ENCODE measurements at places on chromosomes 2 and 18.

- DNase-seq: no peak
Measured at GRCh38 chr2:190425221-190425866, 17.2 kb downstream of the MFSD6 start.

DNA sequence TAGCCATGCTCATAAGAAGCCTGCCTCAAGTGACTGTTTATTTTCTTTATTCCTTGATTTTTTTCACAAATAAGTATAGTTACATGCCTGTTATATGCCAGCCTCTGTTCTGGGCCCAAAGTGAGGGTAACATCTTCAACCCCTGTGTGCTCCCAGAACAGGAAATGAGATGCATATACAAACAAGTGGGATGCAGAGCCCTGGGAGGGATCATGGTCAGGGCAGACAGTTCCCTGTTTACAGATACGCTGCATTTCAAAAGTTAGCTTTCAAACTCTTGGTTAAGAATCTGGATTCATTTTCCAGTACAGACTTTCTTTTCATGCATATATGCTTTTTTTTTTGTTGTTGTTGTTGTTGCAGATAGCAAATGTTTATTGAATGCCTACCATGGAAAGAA is 24.4 kb downstream of the GPR39 start:
- no peak for DNase-seq

DNA sequence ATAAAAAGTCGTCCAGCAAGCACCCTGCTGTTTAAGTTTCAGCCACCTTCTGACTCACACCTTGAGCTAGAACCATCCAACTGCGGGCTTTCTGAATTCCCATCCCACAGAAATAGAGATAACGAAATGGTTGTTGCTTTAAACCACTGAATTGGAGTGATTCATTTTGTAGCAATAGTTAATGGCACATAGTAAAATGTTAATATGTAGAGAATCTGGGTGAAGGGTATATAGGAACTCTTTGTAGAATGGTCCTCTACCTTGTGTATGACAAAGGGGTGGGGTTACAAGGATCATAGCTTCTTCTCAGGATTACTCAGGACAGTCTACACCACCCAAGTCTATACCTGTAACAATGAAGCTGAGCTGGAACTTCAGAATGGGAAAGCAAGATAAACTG is 2.4 kb upstream of the MAPRE3 start:
- no peak for DNase-seq

DNA sequence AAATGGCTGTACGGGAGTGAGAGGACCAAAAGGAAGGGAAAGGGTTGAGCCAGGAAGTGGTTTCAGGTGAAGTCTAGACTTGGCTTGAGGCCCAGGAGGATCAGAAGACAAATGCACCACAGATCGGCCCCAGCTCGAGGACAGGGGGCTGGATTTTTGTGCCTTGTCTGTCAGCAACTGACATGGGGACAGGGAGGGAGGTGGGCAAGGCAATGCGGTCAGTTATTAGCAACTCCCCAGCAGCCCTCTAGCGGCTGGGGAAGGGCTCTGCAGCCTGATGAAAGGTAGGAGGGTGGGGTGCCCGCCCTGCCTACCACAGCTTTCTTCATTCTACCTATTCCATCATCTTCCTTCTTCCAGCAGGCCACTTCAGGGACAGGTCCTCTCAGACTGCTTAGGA is 50.0 kb downstream of the CPO start:
- DNase-seq: no peak

DNA sequence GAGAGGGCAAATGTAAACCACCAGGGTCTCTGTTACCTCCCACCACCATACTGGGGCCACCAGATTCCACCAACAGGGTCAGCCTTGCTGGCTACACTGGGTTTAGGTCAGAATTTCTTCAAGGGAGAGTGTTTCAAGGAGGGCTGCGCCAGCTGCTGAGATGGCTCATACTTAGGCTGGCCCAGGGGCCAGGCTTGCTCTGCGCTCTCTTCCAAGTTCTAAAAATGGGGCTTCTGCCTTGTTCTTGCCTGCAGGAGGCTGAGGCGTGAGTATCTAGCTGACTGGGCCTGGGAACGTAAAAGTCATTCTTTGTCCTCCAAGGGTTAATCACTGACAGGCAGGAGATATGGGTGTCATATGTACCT is 28.1 kb downstream of the MRPL33 start:
- no peak for DNase-seq

DNA sequence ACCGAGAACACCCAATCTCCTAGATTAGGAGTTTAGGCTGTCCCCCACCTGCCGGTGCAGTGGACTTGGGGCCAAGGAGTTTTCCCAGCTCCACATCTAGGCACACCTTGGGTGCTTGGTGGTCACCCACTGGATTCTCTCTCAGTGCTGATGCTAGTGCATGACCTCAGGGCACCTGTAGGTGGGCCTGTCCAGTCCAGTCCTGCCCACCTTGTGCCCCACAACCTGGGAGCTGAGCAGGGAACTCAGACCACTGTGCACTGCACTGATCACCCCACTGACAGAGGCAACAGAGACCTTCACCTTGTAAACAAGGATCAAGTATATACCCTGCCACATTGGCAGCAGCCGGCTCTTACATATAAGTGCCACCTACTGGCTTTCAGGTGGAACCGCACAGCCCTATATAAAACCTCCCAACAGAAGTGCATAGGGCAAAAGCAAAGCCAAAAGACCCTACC is 12.7 kb upstream of the CDH19 start:
- no peak for DNase-seq

GRCh38 chr2:60400462-60401246 is 152.8 kb downstream of the BCL11A start:
- DNase-seq: no peak

DNA sequence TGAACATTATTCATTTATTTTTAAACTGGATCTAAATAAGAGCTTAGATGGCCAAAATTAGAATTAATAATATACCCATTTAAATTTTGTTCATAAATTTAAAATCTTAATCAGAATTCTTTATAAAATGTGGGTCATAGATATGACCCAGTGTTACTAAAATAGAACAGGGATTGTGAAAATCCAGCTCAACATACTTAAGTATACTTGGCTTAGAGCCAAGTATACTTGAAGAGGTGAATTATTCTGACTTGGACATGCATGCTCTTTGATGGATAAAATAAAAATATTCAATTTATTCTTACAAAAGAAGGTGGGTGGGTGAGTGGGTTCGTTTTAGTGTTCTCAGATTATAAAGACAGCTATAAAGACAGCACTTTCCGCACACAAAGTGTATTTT is 70.7 kb downstream of the SPOPL start:
- DNase-seq: peak; percentile 39

DNA sequence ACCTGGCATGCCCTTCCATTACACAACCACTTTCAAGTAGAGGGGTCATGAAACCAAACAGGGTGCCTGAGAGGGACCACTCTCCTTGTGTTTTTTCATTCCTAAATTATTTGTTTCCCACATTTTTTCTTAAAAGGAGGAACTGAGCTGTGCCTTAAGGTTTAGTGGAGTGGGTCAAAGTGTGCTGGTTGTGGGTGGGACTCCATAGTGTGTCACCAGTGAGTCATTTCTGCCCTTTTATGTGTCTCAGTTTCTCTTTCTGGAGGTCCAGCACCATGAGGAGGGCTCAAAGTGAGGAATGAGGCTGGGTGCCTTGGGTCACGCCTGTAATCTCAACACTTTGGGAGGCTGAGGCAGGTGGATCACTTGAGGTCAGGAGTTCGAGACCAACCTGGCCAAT is 37.8 kb downstream of the COMMD1 start:
- no peak for DNase-seq

- peak; percentile 15 for DNase-seq
Measured at GRCh38 chr2:128986026-128986715, 667.5 kb upstream of the HS6ST1 start.

DNA sequence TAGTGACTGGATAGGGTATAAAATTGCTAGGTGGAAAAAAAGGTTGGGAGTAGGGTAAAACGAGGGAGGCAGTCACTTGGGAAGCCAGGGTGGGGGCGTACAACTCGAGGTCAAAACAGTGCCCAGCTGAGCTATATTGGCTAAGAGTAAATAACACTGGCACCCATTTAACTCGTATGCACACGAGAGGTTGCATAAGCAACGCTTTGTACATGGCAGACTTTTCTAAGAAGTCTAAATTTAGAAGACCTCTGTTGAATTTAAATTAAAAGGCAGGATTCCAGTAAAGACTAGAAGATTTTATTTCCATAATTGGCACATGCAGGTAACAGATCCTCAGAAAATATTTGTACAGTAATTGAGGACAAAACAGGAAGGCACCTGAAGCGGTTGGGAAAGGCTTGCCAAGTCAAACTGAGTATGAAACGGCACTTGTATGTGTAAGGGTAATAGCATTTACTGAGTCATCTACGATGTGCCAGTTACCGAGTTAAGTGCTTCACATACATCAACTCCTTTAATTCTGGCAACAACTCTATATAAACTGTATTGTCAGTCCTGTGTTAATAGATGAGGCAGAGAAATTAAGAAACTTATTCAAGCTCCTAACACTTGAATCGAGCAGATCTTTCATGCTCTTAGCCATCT is 1.4 kb upstream of the MALT1 start:
- peak; percentile 92 for DNase-seq

DNA sequence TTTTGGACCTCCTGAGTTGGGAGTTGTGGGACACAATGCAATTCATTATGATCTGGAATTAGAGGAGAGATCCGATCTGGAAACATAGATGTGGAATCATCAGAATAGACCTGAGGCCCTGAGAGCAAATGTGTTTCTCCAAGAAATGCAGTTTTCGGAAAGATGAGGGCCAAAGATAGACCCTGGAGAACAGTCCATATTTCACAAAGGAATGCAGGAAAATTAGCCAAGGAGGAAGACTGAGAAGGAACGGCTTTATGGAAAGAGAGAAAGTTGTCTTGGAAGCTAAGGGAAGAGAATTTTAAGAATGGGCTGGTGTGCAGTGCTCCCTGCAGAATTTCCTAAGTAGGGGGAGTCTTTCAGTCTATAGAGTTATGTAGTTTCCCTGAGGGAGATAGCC is 11.1 kb upstream of the ZNF532 start:
- DNase-seq: no peak

DNA sequence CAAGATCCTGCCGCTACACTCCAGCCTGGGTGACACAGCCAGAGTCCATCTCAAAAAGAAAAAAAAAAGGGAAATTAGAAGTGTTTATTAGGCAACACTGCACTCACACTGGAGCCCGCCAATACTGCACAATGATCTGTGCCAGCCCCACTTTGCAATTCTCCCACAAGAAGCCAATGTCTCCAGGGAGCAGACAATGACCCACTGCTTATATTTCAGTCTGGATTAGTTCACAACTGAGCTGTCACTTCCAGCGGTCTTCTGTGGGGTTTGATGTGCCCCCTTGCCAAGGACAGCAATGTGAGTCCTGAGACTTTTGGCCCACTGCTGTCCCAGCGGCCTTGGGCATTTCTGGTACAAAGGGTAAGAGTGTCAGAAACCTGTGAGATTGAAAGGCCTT is 85.6 kb upstream of the PPM1B start:
- no peak for DNase-seq

DNA sequence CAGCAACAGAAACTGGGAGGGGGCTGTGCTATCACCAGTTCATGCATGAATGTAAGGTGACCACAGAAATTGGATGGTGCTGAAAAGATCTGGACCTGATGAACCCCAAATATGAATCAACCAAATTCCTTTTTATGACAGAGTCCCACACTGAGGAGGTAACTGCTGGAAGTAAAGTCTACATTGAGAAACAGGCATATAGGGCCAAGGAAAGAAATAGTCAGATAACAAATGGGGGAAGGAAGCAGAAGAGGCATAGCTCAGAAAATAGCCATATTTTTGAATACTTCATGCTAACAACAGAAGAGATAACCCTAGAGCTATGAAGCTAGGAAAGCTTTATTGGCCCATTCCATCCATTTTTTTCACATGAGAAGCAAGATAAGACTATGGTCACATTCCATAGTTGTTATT is 25.8 kb downstream of the ZC3H6 start:
- no peak for DNase-seq

DNA sequence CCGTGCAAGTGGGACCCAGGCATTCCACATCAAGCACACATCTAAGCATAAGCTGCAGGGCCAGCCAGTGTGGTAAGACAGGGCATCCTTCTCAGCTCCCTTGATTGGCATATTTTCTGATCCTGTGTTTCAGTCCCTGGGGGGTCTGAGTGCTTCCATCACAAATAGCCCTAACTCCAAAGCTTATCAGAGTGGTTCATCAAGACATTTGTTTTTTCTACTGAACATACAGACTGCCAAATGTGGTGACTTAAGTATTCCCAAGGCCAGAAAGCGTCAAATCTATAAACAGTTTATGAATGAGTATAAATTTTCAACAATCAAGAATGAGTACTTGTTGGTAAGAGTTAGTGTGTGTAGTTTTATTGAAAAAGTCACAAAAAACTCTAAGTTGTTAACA is 18.8 kb downstream of the SPRED2 start:
- DNase-seq: no peak

DNA sequence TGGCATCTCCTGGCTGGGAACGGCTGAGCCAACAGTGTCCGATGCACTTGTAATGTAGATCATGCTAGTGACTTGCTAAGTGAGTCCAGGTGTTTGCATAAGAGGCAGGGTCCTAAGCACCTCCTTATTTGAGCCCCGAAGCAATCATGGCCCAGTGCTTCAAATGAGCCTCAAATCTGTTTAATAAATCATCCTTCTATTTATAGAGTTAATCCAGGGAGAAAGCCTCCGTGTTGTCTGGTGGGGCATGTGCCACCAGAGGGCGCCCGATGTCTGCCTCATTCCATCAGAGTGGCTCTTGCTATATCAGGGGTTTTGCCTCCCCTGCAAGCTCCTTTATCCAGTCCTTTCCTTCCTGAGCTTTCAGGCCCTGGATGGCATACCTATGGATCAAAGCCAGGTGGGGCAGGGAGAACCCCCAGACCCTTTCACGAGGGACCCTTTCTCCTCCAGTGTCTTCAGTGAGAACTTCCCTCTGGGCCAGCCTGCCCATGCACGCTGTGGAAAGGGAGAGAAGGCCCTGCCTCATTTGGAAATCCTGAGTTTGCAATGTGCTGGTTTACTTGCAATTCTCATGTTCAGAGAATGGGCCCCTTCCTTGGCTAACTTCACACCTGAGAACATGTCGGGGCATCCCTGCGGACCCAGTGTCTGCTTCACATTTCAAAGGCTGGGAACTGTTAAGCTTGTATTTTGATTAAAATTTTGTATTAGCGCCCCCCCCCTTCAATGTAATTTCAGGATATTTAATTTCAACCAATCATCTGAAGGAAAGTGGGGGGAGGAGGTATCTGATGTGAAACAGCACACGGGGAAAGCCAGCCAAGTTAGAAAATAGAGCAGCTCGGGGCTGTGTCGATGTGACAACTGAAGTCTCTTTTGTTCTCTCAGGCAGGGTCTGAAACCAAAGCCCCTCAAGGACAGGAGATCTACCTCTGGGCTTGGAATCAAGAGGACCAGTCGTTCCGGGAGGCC is 39.7 kb downstream of the RDH14 start:
- DNase-seq: peak; percentile 81

GRCh38 chr2:188909036-188909435 is 65.1 kb upstream of the COL3A1 start:
- no peak for DNase-seq

- no peak for DNase-seq
Measured at GRCh38 chr18:47436871-47437270, 185.4 kb upstream of the SKOR2 start.

DNA sequence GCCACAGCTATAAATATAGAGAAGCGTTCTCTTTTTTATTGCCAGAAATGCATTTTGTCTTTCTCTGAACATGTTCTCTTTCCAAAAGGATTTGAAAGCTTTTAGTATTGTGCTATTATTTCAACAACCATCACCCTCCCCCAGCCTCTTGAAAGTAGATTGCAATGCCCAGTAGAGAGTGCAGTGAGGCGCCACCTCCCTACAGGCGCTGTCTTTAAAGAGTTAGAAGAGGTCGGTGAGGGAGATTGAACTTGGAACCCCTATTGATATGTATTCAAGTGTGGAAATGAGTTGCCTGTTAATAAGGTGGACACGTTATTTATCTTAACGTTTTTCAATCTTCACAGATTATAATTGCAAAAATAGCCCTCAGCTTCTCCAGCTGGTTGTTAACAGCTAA is 360.3 kb downstream of the LRP1B start:
- DNase-seq: no peak

All from NCI-H345 (cell line).